Vagina (tissue), 2 donors: ENCODE measurements at places on chromosomes 6 and 20.

GRCh38 chr20:17787816-17788215 is 88.0 kb downstream of the BANF2 start:
- H3K36me3 ChIP-seq, result no peaks in the 10 kb centered on the region
- no peak overlapping the region for H3K4me3 ChIP-seq
- no peak overlapping the region for H3K27ac ChIP-seq

DNA sequence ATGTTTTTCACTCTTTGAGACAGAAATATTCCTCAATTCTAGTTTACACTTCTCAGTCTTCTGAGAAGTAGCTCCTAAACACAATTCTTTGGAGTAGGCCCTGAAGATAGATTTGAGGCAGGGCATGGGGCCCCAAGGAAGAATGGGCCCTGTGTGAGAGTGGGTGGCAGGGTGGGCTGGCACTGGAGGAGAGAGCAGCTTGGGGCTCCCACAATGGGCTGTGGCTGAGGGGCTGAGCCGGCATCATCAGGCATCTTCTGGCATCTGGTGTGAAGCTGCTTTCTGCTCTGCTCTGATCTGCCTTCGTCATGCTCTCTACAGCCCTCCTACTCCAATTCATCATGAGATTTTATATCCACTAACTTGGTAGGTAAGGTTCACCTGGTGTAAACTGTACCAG is 88.2 kb downstream of the CDH26 start:
- DNase-seq, result no peak
- H3K4me3 ChIP-seq, result no peak overlapping the region
- H3K4me1 ChIP-seq, result no peaks in the 10 kb centered on the region
- no peaks in the 10 kb centered on the region for H3K36me3 ChIP-seq
- no peaks in the 10 kb centered on the region for H3K27me3 ChIP-seq

DNA sequence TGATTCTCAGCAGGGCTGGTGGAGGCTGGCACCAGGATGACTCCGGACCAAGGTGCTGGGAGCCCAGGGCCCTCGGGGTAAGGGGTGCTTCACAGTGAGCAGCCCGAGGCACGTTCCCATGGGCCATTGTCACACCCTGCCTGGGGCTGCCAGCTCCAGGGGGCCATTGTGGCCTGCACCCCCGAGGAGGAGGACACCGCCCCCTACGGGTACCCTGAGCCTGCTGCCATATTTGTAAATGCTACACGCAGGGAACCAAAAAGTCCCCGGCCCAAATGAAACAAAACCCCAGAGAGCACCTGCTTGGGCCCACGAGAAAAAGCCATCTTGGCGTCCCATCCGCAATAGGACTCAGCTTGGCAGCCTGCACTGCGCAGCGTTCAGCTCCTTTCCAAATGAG is 64.7 kb upstream of the GATA5 start:
- H3K27ac ChIP-seq, result no peak overlapping the region
- H3K27me3 ChIP-seq, result no peaks in the 10 kb centered on the region
- H3K4me1 ChIP-seq, result peaks cover 19% of the 10 kb centered on the region
- H3K36me3 ChIP-seq, result no peaks in the 10 kb centered on the region
- no peak overlapping the region for H3K4me3 ChIP-seq

- H3K4me3 ChIP-seq, result no peak overlapping the region
- peaks cover 18% of the 10 kb centered on the region for H3K4me1 ChIP-seq
- no peaks in the 10 kb centered on the region for H3K36me3 ChIP-seq
- no peaks in the 10 kb centered on the region for H3K27me3 ChIP-seq
- DNase-seq, result no peak
Measured at GRCh38 chr6:125821825-125822281, 31.1 kb downstream of the NCOA7 start.
